Stomach (tissue), 19 donors: ENCODE measurements at places on chromosomes 5 and 9. TPM values are rescaled to one million over a fixed set of nuclear protein-coding genes. Genes with fewer than 3 reads are reported as not detected.

The FBXO10 gene
- polyA plus RNA-seq: 1.9 TPM

The MARCHF11 gene
- not detected for polyA plus RNA-seq

The WDR36 gene
- 4.3 TPM for polyA plus RNA-seq

The TLX3 gene
- polyA plus RNA-seq: not detected

The TTC16 gene
- 0.08 TPM for polyA plus RNA-seq

The MARCOL gene
- not detected for polyA plus RNA-seq
